SW 1271 (cell line): ENCODE measurements at places on chromosomes 2 and 18.
A peak's percentile ranks its signal among the peaks of the same experiment; 100 is the strongest.

DNA sequence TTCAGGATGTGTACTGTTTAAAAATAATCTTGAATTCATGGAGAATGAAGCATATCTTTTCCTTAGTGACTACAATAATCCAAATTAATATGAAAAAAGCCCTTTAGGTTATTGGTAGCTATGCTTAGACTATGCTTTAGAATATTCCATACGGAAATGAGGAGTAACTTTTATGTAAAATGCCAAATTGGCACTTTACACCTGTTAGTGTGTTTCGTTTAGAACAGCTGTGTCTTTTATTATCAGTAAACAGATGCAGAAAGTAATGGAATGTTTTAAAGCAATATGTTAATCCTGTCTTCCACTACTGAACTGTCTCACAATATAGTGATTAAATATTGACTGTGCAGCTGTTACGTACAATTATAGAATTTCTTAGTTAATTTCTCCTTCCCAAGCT, 129.6 kb downstream of the PMS1 start:
- DNase-seq, result no peak

DNA sequence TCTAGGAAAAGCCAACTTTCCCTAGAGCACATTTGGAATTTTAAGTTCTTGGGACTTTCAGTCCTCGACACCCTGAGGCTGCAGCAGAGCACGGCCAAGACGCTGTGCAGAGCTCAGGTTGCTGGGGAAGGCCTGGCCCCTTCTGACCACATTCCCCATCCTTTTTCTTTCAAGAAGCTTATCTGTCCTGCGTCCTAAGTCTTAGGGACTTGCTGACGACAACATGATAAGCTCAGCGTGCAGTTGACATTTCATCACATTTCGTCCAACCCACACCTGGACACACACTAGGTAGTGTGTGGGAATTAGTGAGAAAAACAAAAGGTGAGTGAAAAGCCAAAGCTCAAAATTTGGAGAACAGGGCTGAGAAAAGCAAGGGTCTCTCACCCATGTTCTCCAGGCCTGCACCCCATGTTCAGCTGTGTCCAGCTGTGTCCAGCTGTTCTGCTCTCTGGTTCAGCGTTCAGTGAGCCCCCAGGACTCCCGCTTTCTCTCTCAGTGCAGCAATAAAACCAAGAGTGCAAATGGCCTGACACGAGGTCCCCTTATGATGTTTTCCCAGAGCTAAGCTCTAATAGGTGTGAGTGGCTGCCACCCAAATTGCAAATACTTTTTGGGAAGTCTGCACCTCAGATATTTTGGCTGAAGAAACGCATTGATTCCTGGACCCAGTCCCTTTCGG, 101.9 kb downstream of the RGPD3 start:
- no peak for DNase-seq

GRCh38 chr18:48600456-48601090, 61.7 kb downstream of the CTIF start:
- DNase-seq, result no peak

DNA sequence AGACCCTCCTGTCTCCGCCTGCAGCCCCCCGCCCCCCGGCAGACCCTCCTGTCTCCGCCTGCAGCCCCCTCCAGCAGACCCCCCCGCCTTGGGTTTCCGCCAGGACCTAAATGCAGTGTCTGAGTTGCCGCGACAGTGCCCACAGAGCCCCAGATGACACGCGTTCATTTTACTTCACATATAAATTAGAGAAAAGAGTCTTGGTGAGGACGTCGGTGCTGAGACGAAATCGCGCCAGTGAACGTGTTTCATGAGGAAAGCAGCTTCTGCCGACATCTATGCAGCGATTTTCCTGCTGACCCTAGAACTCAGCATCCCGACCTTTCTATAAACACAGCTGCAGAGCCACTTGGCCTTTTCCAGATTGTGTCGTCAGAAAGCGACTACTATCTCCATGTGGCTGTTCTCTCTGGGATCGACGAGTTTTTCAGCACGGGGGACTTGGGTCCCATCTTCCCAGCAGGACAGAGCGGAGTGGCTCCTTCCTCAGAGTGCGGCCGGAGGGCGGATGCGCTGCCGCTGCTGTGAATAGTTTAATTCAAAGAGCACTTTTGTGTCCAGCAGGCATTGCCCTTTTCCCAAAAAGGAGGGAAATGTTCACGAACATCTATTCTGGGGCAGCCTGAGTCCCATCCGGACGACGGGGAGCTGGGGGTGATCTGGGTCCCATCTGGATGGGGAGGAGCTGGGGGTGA, 136.7 kb downstream of the NFATC1 start:
- no peak for DNase-seq

DNA sequence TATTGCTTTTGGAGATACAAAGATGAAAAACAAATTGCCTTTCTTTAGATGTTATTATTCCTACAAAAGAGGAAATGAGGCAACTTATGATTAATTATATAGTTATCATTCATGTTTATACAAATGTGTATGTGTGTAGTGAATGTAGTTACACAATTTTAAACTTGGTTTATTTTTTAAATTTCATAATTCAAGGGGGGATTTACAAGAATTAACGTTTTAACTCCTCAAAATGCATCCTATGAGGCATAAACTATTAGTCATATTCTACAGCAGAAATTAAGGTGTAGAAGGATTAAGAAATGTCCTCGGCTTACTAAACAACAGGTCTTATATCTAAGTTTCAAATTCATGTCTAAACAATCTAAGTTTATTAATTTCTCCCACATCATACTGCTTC, 1545.8 kb downstream of the LRP1B start:
- no peak for DNase-seq

DNA sequence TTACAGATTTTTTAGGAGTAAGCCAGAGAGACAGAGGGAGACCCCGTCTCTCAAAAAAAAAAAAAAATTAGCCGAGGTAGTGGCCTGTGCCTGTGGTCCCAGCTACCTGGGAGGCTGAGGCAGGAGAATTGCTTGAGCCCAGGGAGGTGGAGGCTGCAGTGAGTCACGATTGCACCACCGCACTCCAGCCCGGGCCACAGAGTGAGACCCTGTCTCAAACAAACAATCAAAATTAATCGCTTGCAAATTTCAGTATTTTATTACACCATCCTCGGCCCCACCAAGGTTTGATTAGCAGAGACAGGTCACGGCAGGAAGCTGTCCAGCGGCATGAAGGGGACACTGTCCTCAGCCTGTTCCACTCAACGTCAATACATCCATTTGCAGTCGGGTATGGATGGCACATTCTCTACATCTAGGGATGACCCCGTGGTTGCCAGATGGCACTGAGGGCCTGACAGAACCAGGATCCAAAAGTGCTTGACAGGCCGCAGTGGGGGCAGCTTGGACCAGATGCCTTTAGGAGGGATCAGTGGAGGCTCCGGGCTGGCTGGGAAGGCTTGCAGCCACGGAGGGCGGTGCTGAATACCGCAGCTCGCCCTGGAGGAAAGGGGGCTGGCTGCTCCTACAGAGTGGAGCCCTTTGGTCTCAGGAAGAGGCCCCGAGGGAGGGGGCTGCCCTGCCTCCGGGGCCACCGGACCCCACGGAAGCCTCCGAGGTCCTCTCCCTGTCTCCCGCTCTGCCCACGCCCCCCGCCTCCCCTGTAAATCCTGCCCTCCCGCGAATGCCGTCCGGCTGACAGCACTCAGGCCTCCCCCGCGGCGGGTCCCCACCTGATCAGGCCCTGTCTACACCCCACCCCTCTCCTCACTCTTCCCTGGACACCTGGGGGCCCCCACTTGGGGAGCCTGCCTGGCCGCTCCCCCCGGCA, 13.1 kb downstream of the ASPRV1 start:
- DNase-seq, result no peak

- no peak for DNase-seq
Measured at GRCh38 chr2:120236316-120236715, 13.1 kb upstream of the TMEM185B start.

- DNase-seq, result no peak
Measured at GRCh38 chr2:160165996-160166395, 34.1 kb downstream of the ITGB6 start.

- DNase-seq, result no peak
Measured at GRCh38 chr2:42865884-42866881, 73.8 kb upstream of the HAAO start.

DNA sequence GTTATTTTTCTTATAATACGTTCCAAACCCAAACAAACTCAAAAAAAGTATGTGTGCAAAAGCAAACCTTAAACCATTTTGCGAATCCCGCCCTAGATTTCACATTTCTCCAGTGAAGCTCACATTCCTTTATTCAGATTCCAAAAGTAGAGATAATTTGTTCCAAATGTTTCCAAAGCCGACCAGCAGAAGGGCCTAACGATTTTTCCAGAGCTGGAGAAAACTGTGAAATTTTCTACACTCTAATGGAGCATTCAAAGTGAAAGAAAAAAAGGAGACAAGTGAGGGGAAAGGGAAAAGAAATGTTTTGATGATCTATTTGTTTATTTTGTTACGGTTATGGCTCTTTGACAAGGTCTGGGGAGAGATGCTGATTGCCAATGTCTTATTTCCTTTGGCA, 286.5 kb upstream of the SLC14A2 start:
- DNase-seq, result no peak

DNA sequence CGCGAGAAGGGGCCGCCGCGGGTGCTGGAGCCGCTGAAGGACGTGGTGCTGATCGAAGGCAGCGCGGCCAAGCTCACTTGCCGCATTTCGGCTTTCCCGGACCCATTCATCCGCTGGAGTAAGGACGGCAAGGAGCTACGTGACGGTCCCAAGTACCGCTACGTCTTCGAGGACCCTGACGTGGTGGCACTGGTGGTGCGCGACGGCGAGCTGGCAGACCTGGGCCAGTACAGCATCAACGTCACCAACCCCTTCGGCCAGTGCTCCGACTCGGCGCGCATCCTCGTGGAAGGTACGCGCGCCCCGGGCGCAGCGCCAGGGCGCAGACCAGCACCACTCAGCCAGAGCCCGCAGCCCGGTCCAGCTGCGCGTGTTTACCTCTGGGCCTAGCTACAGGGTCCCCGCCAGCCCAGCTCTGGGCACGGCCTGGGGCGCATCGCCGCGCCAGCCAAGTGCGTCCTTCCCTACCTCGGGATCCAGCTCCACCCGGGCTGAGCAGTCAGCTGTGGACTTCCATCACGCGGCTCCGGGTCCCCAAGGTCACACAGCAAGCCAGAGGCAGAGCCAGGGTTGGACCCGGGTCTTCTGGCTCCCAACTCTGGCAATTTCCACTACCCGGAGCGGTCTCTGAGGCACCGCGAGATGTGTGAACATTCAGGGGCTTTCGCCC, 1.7 kb upstream of the GMPPA start:
- DNase-seq, result no peak

GRCh38 chr2:152465541-152465940, 130.6 kb downstream of the FMNL2 start:
- no peak for DNase-seq

- peak; percentile 25 for DNase-seq
Measured at GRCh38 chr2:99420031-99420430, 69.8 kb downstream of the REV1 start.

DNA sequence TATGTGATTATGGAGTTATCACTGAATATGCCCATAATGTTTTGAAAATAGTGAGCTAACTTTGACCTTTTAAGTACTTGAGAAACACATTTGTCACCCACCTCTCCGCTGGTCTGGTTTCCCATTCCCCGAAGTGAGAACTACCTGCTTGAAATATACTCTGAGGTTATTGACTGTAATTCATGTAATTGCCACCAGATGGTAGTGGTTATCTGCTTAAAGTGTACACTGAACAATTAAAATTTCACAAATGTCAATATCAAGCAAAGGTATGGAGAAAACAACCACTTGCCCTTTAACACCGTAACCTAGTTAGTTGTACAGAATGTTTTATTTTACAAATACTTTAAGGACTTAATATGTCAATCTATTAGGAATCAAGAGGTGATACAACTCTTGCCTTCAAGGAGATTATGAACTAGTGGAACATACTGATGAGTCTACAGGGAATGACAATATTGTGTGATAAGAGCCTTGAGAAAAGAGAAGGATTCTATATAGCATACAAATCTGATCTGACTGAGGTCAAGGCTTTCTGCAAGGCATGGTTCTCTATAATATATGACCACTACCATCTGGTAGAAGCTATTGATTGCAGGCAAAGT, 316.8 kb upstream of the KCNH7 start:
- DNase-seq, result peak; percentile 53

- DNase-seq, result no peak
Measured at GRCh38 chr2:11674983-11675382, 5.0 kb upstream of the NTSR2 start.
